NCI-H1105 treated with DMSO at 0.1 percent for 48 hours (cell line): ENCODE measurements at places on chromosomes 1 and 21.
A peak's percentile ranks its signal among the peaks of the same experiment; 100 is the strongest.

- DNase-seq, result no peak
These were observed 29.0 kb upstream of the KDM4A start for GRCh38 chr1:43620956-43621355.

GRCh38 chr1:159913451-159914192, 11.7 kb downstream of the TAGLN2 start:
- DNase-seq, result no peak

GRCh38 chr1:168964478-168964877, 142.0 kb upstream of the ATP1B1 start:
- DNase-seq, result no peak

DNA sequence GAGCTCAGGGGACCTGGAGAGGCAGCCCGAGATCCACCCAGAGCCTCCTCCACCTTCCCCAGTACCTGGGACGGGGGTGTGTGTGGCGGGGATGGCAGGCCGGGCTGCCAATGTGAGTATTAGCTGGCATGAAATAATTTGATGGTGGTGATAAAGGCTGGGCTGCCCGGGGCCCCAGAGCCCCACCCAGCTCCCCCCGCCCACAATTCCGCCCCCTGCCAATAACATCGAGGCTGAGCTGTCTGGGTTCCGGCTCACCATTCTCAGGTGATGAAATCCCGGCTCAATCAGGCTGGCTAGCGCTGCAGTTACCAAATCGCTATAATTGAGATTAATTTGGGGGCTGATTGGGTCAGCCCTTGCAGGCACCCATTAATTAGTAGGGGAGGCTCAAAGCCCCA, 103.8 kb upstream of the CASZ1 start:
- DNase-seq, result peak; percentile 47

DNA sequence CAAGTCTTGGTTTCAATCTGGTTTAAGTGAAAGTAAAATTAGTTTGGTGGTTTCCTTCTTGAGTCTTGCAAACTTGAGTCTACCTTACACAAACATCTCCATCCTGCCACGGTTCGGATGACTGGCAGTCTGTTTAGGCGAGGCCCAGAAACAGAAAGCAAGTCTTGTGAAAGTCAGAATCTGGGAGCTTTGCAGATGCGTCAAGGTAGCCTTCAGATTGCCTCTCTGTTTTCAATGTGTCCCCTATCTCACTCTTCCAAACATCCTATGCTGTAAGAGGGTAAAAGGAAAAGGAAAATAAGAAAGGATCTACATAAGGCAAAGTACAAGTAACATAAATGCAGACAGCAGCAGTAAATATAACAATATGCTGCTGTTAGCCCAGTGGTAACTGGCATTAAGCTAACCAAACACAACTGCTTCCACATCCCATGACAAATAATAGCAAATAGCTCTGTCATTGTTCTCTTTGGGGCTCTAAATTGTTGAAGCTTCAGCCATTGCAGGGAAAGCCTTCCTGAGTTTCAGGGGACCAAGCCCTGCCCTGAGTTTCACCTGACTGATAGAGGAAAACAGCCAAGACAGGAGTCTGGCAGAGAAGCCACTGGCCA, 26.2 kb upstream of the C1orf105 start:
- DNase-seq, result no peak

GRCh38 chr1:63746129-63746864, 27.5 kb upstream of the ROR1 start:
- DNase-seq, result no peak
